ENCODE measurements at places on chromosomes 7 and 10.

GRCh38 chr10:77164616-77165311, 472.8 kb downstream of the KCNMA1 start:
- DNase-seq, result no peak

GRCh38 chr7:122137251-122138077, 6.6 kb downstream of the AASS start:
- DNase-seq, result no peak

GRCh38 chr10:35716776-35717175, 74.7 kb upstream of the FZD8 start:
- no peak for DNase-seq

- no peak for DNase-seq
Observed at GRCh38 chr7:130927062-130927461, 193.1 kb upstream of the KLF14 start.

GRCh38 chr7:79647711-79648110, 194.2 kb upstream of the MAGI2 start:
- DNase-seq, result no peak

DNA sequence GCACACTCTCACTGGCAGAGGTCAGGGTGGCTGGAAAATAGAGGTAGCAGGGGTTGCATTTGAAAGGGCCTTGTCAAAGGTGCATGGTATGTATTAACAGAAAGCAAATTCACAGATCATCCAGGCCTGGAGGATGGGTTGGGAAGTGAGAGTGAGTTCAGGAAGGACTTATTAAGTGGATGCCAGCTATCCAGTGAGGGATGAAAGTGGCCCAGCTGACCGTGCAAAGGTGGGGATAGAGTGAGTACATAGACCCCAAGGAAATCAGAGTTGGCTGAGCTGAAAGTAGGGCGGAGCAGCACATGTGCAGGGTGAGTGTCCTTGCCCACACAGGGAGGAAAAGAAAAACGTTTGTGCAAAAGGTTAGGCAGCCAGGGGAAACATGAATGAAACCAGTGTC, 58.1 kb downstream of the HECW1 start:
- DNase-seq, result no peak

GRCh38 chr10:10996966-10997620, 20.6 kb upstream of the CELF2 start:
- no peak for DNase-seq

DNA sequence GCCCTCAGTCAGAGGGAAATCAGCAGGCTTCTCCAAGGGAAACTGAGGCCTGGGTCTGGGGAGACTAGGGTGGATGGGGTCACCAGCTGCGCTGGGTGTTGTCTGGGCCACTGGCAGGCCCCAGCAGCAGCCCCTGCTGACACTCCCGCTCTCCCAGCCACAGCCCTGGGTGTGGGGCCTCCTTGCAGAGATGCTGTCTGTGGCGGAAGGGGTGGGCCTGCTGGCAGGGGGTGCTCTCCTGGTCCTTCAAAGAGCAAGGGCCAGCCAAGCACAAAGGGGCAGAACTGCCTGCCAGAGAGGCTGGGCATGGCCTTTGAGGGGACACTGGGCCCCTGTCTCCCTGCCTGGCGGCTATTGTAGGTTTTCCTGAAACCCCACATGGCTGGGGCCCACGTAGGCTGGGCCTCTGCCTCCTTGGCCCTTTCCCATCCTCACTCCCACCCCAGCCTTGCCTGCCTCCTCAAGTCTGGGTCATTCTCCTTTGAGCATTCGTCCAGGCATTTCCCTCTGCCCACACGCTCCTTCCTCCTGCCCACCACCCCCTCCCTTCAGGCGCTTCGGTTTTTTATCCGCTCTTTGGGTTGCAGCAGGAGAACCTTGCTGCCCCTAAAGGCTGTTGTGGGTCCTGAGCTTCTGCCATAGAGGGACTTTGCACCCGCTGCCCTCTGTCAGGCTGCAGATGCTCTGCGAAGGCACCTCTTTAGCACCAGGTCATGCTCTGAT, 9.1 kb downstream of the COL13A1 start:
- no peak for DNase-seq

DNA sequence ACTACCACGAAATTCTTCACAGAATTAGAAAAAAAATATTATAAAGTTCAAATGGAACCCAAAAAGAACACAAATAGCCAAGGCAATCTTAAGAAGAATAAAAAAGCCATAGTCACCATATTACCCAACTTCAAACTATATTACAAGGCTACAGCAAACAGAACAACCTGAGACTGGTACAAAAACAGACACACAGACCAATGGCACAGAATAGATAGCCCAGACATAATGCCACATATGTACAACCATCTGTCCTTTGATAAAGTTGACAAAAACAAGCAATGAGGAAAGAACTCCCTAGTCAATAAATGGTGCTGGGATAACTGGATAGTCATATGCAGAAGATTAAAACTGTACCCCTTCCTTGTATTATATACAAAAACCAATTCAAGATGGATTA, 808.5 kb upstream of the ZWINT start:
- no peak for DNase-seq

GRCh38 chr7:25786936-25787335, 365.1 kb upstream of the NFE2L3 start:
- no peak for DNase-seq

- DNase-seq, result no peak
Observed at GRCh38 chr7:93196336-93196735, 29.9 kb downstream of the HEPACAM2 start.

DNA sequence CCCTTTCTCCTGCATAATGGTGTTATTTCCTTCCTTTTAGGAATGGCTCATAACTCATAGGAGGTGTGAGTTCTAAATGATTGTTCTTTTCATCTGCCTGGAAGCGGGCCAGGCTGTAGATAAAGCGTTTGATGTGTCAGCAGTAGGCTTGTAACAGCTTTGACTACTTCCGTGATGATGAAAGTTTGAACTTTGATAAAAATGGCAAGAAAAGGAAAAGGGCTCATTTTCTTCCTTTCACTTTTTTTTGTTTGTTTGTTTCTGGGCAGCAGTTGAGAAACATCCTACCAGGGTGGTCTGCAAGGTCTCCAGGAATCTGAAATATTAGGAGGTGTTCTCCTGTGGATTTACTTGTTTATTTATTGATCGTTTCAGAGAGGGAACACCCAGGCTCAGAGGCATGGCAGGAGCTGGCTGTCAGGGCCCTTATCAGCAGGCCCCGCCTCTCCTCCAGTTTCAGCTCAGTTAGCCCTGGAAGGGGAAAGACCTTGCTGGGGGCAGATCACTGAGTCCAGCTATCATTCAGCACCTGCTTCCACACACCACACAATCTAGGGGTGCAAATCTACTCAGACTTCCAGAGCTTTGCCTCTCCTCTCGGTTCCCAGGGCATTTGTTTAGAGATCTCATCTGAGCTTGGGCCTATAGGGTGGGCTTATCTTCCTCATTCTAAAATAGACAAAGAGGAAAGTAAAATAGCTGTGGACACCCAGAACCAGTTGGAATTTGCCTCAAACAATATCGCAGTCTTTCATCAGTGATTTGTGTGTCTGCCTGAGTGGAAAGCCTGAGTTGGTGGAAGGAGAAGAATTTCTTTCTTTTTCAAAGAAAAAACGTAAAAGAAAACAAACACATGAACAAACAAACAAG, 130.9 kb downstream of the BMPER start:
- DNase-seq, result no peak

Data from stimulated activated CD4-positive, alpha-beta T cell treated with anti-CD3 and anti-CD28 coated beads, Interleukin-12 subunit alpha, Interleukin-12 subunit beta, amount 100 ng/mL, for 48 hours (primary cell).